ENCODE measurements at places on chromosomes 1 and 21.

GRCh38 chr1:178726087-178726517 is 1.1 kb downstream of the RALGPS2 start:
- peak; percentile 52 for DNase-seq

GRCh38 chr1:107098961-107099360 is 41.9 kb upstream of the NTNG1 start:
- no peak for DNase-seq

- no peak for DNase-seq
These were observed 33.3 kb upstream of the TDRD10 start for GRCh38 chr1:154468535-154469250.

DNA sequence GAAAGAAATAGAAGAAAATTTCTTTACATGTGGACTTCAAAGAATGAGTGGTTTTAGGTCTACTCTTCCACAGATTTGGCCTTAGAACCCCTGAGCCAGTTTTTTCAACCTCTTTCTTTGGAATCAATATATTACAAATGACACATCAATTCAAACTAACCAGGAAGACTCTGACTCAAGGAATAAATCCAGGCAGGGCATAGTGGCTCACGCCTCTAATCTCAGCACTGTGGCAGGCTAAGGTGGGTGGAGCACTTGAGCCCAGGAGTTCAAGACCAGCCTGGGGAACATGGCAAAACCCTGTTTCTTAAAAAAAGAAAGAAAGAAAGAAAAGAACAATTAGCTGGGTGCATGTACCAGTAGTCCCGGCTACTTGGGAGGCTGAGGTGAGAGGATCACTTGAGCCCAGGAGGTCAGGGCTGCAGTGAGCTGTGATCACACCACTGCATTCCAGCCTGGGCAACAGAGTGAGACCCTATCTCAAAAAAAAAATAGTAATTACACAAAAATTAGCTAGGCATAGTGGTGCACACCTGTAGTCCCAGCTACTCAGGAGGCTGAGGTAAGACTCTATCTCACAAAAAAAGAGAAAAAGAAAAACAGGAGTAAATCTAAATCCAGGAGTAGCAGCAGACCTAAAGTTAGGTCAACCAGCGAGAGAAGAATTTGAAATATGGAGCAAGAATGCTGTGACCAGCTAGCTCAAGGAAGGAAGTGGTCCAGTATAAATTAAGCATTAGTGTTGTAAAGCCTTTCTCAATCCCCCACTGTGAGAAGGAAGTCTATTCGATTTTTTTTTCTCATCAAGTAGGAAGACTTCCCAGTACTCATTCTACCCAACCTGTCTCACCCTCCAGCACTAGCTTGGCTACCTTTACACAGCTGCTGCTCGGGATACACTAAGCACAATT is 1.9 kb downstream of the SORT1 start:
- DNase-seq: no peak
